ENCODE measurements at places on chromosomes 11 and 22. TPM values are rescaled to one million over a fixed set of nuclear protein-coding genes. Genes with fewer than 3 reads are reported as not detected.

The CNGA4 gene
- 0.07 TPM for total RNA-seq

The GLYAT gene
- not detected for total RNA-seq

The KRTAP5-8 gene
- not detected for total RNA-seq

The HORMAD2 gene
- not detected for total RNA-seq

The SLC7A4 gene
- total RNA-seq: 0.68 TPM

The OR52I1 gene
- total RNA-seq: not detected

The HMOX1 gene
- 6.2 TPM for total RNA-seq

The CHRM1 gene
- not detected for total RNA-seq

The RFPL1 gene
- not detected for total RNA-seq

The GPHA2 gene
- not detected for total RNA-seq
